ENCODE measurements at places on chromosomes 12 and 14.

DNA sequence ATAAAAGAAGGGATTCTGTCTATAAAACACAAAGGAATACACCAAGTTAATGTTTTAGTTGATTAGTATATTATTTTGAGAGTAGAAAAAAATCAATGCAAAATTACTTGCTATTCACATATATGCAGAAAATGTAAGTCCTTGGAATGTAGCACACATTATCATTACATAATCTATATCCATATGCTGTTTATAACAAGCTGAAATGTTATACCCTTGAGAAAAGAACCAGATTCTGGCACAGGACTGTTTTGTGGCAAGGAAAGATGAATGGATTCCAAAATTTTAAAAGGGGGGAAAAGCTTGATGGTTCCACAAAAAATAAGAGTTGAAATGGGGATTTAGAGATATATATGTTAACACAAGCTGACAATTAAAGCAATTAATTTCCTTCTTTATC is 153.6 kb downstream of the MSRB3 start:
- DNase-seq: no peak

DNA sequence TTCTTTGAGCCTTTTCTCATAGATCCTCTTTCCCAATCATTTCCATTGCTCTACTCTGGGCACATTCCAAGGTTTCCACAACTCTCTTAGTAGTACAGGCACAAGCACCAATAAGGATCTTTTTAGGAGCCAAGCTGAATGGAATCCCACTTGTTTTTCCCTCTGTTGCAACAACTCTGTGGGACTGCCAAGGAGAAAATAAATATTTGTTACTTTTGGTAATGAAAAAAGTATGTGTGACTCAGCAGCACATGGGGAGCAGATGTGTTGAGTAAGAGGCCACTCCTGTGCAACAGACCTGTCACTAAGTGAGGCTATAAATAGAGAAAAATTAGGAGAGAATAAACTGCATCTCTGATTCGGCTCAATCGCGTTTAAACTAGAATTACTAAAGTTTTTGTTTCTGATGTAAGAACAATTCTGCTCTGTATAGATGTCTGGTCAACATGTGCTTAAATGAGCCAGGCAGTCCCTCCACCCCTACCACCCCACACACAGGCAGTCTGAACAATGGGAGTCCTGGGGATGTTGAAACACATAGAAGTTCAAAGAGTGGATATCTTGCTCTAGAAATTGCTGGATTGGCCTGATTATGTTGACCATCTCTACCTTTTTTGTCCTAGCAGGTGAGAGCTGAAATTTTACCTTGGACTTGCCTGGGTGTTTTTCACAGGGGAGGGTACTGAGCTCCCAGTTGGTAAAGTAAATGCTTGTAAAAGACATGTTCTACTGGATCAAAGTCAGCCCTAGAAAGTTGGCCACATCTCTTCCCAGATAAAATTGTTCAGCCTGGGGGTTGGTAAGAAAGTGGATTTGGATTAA is 244.3 kb upstream of the NOVA1 start:
- DNase-seq: no peak

DNA sequence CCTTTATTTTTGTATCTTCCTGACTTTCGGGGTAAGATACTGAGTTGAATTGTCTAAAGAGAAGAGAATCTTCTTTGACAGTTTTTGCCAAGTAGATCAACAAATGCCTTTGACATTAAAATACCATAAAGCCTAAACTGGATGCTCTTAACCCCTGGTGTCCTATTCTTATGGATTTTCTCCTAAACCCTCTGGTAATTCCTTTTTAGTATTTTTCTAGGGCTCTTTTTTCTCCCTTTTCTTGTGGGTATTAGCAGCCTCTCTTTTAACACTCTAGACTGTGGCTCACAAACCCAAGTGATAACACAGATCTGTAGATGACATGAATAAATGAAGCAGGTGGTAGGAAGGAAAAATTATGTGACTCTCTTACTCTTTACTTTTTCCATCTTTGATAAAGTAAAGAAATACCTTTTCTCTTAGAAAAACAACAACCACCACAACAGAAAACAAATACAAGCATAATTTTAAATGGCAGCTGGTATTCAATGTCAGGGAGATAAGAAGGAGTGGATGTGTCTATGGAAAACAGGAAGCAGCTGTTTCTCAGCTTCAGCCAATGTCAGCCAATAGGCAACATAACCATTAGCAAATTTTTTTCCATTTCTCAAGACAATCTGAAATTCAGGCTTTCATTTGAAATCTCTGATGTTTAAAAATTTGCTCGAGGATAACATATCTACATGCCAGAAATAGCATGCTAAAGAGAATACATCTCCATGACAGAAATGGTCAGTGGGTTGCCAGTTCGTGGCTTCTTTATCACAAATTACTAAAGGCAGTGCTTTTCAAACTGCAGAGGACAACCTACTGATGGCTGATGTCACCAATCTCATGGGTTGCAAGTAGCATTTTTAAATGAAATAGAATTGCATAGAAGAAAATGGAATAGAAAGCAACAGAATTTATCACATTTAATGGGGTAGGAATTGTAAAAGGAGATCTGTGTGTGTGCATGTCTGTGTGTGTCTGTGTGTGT is 123.1 kb upstream of the KRR1 start:
- no peak for DNase-seq

DNA sequence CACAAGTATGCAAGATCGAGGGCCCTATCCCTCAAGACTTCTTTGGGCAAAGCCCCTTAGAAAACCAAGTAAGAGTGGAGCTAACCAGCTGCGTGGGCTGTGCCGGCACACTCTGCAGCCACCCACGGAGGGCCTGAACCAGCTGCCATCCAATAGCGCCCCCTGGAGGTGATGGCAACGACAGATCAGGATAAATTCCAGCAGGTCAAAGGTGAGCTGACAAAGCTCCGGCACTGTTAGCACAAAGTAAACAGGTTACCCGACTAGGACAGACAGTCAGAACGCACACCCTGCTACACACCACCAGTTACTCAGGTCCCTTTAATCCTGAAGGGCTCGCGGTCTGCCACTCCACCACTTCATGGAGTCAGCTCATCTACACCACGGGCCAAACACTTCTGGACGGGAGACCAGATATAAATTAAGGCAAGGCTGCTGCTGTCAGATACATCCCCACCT is 4.9 kb downstream of the ZBTB39 start:
- no peak for DNase-seq

GRCh38 chr14:77965050-77965449 is 165.1 kb downstream of the ADCK1 start:
- no peak for DNase-seq

- no peak for DNase-seq
Observed at GRCh38 chr12:14367040-14367661, 1.7 kb downstream of the ATF7IP start.

GRCh38 chr14:74474376-74474775 is 18.7 kb downstream of the NPC2 start:
- DNase-seq: no peak

DNA sequence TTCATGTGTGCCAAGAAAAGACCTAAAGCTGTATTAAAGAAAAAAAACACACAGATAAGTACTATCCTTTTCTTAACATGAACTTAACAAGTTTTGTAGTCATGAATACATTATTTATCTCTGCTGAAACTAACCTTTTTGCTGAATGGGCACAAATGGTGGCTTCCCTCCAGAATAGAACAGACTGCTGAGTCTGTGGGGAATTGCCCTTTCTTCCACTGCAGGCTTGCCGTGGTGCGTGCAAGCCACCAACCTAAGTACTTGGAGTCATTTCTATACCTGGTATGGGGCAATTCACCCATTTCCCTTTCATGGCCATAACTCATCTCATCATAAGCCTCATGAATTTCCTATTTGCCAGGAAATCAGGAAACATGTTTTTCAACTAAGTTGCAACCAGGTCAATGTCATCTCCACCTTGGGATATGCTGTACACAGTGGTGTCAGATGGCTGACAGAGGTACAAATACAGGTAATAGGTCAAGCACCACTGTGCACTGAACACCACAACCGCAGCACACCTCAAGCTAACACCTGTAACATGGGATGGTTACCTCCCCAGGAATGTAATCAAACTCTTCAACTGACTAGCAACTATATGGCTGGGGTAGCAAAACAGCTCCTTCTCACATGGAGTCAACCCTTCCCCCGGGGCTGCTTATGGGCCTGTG is 49.9 kb downstream of the CATSPERB start:
- DNase-seq: no peak

GRCh38 chr12:18923721-18924120 is 185.8 kb downstream of the CAPZA3 start:
- DNase-seq: no peak

GRCh38 chr12:123546281-123546680 is 12.8 kb upstream of the RILPL1 start:
- no peak for DNase-seq

DNA sequence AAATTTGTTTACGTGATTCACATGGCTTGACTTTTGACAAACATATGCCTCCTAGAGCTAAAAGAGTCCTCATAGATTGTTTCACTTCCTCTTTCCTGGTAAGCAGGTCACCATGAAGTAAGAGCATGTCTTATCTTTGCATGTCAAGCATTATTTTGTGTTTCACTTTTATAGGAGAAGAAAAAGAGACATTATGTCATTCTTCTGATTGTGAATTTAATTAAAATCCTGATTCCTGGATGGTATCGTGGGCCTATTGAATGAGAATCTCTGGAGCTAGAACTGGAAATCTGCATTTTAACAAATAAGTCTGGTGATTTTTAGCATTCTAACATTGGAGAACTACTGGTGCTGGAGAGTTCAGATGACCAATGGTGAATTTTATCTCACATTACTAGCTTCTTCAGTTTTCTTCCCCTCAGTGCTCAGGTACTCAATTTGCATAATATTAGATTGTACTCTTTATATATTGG is 218.6 kb upstream of the ATP2B1 start:
- no peak for DNase-seq

- DNase-seq: no peak
Observed at GRCh38 chr14:94921882-94922585, 152.1 kb upstream of the GSC start.

DNA sequence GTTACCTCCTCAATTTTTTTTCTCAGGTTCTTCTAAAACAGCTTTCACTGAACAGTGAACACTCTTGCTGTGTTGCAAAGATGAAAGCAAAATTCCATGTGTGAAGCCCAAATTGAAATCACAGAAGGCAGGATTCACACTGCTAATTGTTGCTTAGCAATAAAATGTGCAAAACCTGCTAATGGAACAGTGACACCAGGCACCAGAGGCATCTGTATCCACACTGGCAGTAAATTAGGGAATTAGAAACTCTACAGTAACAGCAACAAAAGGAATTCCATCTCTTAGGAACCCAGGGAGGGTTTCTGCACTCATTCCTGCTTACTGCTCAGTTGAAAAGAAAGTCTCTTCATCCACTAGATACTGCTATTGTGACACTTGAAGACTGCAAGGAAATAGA is 202.3 kb downstream of the GXYLT1 start:
- DNase-seq: no peak

DNA sequence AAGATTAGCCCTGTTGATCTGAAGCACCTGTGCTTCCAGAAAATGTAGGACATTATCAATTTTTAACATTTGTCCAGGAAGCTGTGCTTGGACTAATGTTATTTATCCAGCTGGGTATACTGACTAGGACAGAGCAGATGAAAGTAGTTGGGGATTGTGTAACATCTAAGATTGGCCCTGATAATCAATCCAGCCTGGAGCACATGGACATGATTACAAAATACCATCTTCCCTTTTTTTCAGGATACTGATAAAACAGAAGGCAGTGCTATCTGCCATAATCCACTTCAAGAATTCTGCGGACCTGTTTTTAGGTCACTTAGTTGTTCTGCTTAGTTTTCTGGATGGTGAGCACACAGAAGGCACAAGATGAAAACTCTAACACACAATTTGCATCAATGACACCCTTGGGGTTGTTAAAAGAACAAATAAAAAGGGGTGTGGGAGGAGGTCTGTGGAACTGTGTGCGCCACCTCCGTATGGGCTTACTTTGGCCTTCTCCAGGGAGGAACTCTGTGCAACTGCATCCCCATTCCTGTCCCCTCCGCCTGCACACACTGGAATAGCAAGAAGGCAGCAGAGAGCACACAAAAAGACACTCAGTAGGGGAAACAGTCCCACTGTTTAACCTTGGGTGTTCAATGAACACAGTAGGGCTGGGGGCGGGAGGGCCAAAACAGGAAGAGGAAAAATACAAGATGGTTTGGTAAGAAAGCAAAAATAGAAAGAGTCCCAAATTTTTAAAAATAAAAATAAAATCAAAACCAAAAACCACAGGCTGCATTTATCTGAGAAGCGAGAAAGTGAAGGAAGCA is 31.1 kb upstream of the DUSP6 start:
- DNase-seq: no peak

GRCh38 chr12:96786791-96787190 is 120.3 kb upstream of the NEDD1 start:
- no peak for DNase-seq

DNA sequence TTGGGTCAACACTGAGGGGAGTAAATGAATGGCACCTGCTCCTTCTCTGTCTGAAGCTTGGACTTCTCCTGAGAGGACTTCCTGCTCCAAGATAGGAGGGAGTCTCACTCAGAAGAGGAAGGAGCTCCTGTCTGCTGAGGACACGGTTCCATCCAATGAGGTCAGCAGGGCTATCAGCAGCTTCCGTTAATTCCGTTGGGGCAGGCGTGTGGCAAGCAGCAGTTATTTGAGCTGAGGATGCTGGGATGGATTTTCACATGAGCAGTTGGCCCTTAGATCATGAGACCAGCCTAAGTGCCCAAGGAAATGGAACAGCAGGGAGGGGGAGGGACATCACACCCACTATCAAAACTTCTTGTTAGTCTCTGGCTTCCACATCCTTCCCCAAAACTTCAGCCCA is 159.0 kb upstream of the PZP start:
- DNase-seq: no peak

GRCh38 chr12:100493396-100494012 is 19.8 kb downstream of the NR1H4 start:
- DNase-seq: no peak

DNA sequence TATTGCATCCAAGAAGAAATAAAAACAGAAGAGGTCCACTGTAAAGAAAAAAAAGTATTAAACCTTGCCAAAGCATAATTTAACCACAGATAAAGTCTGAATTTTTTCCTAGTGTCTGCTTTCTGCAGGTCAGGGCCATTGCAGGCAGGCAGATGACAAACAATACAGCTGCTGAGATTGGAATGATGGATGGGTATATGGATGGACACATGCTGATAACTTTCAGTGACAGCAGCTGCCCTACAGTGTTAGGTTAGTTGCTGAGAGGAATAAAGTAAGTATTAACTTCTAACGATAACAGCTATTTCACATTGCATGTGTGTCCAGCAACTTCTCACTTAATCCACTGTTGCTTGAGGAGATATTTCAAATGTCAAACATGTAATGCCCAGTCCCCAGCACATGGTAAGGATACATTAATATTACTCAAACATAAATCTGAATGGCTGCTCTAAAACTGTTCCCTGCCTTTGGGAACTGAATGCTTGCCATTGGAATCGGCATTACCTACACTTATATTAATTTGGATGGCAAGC is 515.3 kb downstream of the RMST start:
- no peak for DNase-seq

Measured in occipital lobe (tissue), 3 donors.